HTR-8/SVneo (cell line): ENCODE measurements at places on chromosomes 3 and 15.

GRCh38 chr3:137988152-137988551 is 21.8 kb upstream of the CLDN18 start:
- no peak for DNase-seq

- no peak for DNase-seq
These were observed 225.3 kb upstream of the EPHA3 start for GRCh38 chr3:88882121-88882520.

- DNase-seq: no peak
These were observed 82.0 kb upstream of the LMOD3 start for GRCh38 chr3:69204315-69204957.

DNA sequence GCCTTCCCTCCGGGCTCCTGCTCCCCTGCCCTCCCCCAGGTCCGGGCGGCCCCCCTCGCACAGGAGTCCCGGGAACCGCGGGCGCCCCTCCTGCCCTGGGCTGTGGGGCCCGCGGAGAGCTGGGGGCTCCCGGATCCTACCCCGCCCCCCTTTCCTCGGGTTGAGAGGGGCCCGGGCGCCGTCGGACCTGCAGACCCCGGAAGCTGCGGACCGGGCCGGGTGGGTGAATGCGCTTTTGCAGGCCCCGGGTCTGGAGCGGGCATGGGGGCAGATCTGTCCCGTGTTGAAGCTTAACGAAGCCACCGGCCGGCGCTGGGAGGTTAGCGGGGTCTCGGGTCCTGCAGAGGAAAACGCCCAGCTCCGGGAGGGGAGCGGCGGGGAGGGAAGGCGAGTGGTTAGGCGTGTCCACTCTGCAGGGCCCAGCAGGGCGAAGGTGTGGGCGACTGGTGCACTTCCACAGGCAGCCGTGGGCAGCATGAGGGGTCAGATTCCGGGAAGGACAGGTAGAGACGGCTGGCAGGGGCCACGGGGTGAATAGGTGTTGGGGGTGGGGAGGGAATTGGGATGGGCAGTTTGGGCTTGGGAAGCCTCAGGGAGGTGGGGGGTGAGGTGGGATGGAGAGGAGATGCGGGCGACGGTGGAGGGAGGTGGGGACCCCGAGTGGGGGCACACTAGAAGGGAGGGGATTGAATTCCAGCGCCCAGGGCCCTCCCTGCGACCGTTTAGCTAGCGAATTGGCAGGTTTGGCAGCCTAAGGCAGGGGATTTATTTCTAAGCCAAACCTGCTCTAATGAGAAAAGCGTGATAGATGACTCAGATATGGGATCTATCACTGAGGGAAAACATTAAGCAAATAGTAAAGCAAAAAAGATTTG is 635 bp downstream of the CD276 start:
- no peak for DNase-seq

- DNase-seq: no peak
These were observed 27.5 kb downstream of the HERC1 start for GRCh38 chr15:63805993-63806980.

GRCh38 chr3:160134964-160135363 is 90.3 kb upstream of the C3orf80 start:
- peak; percentile 19 for DNase-seq

GRCh38 chr3:143121241-143122088 is 1.9 kb downstream of the CHST2 start:
- peak; percentile 19 for DNase-seq

GRCh38 chr3:6518709-6519345 is 342.1 kb upstream of the GRM7 start:
- no peak for DNase-seq

- peak; percentile 5 for DNase-seq
These were observed 227.5 kb downstream of the DTWD1 start for GRCh38 chr15:49848282-49848724.

DNA sequence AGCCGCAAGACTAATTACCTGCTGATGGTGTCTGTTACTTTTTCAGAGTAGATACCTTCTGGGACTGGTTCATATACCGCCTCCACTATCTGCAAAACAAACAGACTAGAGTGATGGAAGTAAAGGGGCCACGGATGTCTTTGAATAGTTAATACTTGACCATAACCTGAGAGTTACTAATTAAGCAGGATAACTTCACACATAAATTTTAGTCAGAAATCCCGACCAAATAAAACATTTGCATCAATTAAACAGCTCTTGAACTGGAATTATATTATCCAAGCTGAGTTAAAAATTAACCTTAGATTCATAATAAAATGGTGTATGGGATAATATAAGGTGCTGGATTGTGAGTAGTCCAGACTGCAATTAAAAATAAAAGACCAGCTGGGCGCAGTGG is 167.7 kb downstream of the NEK10 start:
- DNase-seq: no peak

- DNase-seq: no peak
These were observed 245.0 kb downstream of the KLF13 start for GRCh38 chr15:31571676-31572075.

GRCh38 chr3:141686466-141687291 is 51.4 kb upstream of the RNF7 start:
- peak; percentile 62 for DNase-seq

DNA sequence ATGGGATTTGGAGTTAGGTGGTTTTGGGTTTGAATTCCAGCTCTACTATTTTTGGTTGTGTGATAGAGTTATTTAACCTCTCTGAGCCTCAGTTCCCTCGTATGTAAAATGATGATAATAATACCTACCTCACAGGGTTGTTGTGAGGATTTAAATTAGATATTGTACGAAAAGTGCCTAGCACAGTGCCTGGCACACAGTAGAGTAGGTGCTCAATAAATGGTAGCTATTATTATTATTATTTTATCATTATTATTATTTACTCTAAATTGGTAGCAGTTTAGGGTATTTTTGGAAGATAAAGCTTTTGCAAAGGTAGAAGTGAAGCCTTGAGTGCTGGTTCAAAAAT is 1.3 kb upstream of the AP2M1 start:
- DNase-seq: no peak

- DNase-seq: no peak
These were observed 28.2 kb upstream of the CCDC50 start for GRCh38 chr3:191301017-191301416.

DNA sequence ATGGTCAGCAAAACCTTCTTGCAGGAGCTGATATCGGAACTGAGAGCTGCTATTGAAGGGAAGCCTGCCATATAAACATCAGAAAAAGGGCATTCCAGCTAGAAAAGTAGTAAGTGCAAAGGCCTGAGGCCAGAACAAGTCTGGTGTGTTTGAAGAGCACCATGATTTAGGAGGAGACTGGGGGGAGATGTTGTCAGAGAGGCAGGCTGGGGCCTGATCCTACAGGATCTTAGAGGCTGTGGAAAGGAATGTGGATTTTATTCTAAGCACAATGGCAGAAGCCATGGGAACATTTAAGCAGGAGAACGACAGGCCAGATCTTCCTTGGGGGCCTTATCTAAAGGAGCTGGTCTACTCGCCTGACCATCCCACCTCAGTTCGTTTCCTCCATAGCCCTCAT is 5.1 kb upstream of the MUC13 start:
- no peak for DNase-seq

DNA sequence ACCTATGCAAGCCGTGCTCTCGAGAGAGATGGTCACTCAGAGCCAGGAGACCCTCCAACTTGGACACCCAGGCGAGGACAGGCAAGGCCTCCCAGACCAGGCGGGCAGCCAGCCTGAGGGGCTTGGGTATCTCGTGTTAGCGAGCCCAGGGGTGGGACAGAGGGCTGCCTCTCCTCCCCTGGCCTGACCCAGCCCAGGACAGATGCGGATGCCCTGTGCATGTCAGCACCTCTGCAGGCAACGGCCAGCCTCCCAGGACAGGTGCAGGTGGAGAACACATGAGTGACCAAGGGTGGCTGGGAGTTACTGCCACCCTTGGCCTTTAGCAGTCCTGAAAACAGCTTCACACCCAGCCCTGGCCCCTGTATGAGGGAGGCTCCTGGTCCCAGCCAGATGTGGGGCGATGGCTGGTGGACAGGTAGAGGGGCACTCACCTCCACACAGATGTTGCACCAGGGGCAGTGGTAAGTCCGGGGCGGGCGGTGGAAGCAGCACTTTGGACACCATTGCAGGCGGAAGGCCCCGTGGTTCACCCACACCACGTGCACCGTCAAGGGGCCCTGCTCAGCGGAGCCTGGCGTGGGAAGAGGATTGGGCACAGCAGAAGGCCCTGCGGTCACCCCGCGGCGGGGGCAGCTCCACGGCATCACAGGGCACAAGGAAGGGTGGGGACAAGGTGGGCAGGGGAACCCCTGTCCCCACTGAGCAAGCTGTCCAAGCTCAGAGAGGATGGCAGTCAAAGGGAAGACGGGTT is 2.1 kb downstream of the ZDHHC19 start:
- no peak for DNase-seq

GRCh38 chr3:144114767-144115166 is 143.1 kb downstream of the DIPK2A start:
- no peak for DNase-seq

- peak; percentile 59 for DNase-seq
These were observed 20.9 kb downstream of the PGBD4 start for GRCh38 chr15:34122771-34123183.

DNA sequence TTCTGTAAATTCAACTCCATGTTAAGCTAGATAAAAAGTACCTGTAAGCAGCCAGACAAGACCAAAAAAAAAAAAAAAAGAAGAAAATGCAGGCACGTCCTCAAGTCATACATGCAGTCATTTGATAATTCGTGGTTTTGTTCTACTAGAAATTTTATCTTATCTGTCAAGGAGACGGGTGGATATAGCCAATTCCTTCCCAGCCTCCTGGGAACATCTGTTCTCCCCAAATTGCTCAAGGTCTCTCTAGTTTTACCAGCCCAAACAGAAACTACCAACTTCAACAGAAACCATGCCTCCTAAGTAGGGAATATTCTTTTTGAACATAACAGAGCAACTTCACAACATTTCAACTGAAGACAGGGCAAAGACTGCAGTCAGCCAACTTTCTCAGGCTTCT is 19.5 kb downstream of the RYK start:
- no peak for DNase-seq
